ENCODE measurements at places on chromosomes 11 and 22. TPM values are rescaled to one million over a fixed set of nuclear protein-coding genes. Genes with fewer than 3 reads are reported as not detected.

DNA sequence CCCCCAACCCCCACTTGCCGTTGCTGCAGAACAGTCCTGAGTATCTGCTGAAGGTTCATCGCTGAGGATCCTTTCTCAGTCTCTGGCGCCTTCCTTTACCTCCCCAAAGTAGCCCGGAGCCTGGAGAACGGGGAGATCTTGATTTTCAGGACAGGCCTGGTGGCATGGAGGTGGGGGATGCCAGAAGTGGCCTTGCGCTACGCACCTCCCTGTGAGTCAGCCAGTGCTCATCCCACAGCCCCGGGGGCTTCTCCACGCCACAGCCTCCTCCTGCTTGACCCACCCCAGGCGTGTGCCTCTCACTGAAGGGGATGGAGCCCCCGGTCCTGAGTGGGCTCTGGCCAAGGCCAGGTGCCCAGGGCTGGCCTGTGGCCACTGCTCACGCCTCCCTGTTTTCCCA, 339.6 kb downstream of the TBC1D22A start:
- DNase-seq = no peak

DNA sequence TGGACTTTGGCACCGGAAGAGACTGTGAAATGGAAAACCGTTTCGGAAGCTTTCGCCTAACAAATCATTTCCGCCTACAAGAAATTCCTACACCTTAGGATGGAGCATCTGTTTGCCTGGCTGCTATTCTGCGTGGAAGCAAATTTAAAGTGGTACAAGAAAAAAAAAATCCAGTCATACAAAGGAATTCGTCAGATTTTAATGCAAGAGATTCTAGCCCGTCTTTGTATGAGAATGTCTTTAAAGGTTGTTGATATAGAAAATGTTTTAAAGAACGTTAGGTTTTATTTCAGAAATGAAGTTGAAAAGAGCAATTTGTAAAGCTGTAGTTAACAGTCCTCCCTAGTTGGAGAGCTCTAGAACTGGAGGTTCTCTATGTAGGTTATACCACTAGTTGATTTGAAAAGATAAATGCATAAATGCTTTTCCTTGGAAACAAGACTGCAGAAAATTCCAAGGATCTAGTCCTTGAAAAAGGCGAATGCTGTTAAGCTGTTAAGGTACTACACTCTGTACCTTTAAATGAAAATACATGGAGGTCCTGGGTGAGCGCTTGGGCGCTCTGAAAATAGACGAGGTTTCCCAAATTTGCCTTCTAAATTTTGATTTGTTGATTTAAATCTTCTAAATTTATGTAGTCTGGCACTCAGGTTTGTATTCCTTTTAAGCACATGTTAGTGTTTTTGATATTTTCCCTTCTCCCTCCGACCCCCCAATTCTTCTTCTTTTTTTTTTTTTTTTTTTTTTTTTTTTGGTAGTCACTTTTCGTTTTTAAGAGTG, 2.4 kb downstream of the NCR3LG1 start:
- DNase-seq = no peak

SLC22A8 gene
- total RNA-seq = not detected

DNA sequence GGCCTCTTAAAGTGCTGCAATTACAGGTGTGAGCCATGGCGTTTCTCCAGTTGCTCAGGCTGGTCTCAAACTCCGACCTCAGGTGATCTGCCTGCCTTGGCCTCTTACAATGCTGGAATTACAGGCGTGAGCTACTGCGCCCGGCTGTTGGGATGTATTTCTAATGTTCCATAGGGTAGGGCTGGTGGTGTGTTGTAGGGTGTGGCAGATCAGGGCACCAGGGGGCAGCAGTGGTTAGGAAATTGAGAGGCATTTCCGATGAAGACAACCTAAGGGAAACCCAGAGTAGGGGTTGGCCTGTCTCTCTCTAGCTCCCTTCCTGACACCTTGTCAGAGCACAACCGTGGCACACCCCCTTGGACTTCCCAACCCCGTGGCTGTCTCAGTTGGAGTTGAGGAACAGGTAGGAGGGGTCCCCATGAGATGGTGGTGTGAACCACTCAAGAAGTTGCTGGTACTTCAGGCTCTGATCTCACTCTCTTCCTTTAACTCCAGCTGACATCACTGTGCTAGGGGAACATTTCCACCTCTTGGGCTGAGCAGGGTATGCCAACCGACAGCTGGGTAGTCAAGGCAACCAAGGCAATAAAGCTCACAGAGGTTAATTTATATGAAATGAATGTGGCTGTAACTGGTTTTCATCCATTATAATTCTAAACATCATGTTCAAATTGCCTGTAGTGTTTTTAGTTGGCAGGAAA, 33.0 kb downstream of the YWHAH start:
- peak; percentile 90 for DNase-seq

DNA sequence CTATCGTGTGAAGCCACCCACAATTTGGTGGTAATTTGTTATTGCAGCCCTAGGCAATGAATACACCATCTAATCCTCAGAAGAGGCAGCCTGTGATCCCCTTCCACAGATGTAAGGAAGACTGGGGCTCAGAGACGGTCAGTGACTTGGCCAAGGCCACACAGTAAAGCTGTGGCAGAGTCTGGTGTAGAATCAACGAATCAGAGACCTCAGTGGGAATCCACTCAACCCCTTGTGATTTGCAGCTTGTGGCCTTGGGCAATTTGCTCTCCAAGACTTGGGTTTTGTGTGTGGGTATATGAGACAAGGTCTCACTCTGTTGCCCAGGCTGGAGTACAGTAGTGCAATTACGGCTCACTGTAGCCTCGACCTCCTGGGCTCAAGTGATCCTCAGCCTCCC, 1.9 kb downstream of the LGALS2 start:
- DNase-seq = no peak

LMNTD2 gene
- total RNA-seq = 1.4 TPM
